ENCODE measurements at places on chromosomes 4 and X.

- no peak for DNase-seq
Observed at GRCh38 chr4:155496294-155496626, 119.5 kb upstream of the MAP9 start.

- no peak for DNase-seq
Observed at GRCh38 chr4:134798573-134798972, 597.0 kb upstream of the PABPC4L start.

- DNase-seq: no peak
Observed at GRCh38 chr4:56622176-56622575, 58.9 kb downstream of the HOPX start.

DNA sequence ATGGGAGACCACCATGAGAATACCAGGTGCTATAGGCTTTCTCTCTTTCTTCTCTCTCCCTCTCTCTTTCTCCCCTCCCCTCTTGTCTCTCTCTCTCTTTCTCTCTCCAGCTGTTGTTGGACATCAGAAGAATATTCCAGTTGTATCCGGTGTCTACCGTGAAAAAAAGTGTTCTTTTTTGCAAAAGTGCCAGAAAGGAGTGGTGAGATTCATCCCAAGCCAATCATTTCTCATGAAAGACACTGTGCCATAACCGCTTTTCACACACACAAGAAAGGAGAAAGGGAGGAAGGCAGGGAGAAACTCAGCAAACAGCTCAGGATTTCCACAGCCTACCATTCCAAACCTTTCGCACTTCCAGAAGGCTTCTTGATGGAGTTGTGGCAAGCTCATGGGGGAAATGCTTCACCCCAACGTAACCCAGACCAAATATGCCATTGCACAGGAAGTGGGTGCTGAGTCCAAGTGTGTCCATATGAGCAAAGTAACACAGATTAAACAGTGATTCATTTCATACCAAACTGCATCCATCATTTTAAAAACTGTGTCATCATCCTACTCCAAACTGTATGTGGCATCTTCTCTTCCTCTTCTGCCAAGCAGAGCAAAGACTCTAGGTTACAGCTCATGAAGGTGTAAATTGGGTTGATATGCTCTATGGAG is 224.0 kb downstream of the APBB2 start:
- no peak for DNase-seq

- DNase-seq: no peak
Observed at GRCh38 chr4:116438417-116438816, 647.0 kb downstream of the TRAM1L1 start.
